Epithelial cell of prostate (primary cell): ENCODE measurements at places on chromosomes 3 and 15.
A peak's percentile ranks its signal among the peaks of the same experiment; 100 is the strongest.

DNA sequence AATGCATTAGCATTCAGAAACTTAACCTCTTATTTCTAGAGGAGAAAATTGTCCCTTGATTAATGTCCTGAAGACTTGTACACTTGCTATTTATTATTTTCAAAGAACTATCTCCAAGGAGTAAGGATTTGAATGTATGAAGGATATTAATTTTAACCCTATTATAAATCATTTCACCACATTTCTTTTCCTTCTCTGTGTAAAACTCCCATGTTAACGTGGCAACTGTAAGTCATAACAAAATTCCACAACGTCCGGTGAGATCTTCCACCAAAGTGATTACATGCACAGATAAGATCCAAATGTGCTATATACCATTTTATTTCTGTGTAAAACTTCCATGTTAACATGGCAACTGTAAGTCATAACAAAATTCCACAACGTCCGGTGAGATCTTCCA is 229.1 kb upstream of the ARHGEF26 start:
- no peak for DNase-seq

- no peak for DNase-seq
These were observed 56.5 kb downstream of the TMEM266 start for GRCh38 chr15:76116138-76116885.

DNA sequence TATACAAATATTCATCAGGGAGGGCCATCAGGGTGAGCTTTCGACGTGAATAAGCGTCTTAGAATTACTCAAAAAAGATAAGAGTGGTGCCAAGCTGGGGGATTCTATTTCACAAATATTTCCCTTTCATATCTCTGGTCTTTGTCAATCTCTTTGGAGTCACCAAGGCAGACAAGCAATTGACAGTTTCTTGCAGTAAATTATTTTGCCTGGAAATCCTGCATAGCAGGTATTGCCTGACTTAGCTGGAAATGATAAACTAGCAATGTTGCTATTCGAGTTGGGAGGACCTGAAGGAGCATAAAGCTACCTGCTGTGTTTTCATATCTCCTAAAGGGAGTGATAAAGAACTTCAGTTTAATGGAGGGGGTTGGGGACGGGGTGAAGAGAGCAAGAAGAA is 60.4 kb upstream of the PPARG start:
- DNase-seq: no peak

DNA sequence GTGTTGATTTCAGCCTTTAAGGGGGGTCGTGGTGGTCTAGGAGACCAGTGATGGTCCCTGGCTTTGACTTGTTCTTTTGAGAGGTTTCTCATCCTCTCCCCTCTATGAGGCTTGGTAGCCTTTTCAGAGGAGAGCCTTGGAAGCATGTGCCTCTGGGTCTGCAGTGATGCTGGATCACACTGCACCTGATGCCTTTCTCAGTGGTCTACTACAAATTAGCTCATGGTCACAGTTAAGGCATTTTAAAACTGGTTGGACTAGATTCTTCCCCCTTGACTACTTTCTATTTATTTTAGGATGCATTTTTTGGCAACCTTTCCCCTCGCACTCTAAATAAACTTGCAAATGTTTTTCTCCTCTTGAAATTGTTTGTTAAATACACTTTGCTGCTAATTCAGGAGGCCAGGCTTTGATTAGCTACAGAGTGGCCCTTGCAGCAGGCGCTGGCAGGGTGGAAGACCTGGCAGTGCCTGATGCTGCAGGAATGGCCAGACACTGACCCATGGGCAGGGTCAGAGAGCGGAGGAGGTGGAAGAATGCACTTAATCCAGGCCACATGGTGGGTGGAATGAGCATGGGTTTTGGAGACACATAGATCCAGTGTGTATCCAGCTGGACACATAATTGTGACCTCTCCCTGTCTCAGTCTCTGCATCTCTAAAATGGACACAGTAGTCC is 318.8 kb upstream of the CTDSPL start:
- DNase-seq: no peak

- no peak for DNase-seq
These were observed 302.5 kb downstream of the ZNF621 start for GRCh38 chr3:40827226-40827625.

DNA sequence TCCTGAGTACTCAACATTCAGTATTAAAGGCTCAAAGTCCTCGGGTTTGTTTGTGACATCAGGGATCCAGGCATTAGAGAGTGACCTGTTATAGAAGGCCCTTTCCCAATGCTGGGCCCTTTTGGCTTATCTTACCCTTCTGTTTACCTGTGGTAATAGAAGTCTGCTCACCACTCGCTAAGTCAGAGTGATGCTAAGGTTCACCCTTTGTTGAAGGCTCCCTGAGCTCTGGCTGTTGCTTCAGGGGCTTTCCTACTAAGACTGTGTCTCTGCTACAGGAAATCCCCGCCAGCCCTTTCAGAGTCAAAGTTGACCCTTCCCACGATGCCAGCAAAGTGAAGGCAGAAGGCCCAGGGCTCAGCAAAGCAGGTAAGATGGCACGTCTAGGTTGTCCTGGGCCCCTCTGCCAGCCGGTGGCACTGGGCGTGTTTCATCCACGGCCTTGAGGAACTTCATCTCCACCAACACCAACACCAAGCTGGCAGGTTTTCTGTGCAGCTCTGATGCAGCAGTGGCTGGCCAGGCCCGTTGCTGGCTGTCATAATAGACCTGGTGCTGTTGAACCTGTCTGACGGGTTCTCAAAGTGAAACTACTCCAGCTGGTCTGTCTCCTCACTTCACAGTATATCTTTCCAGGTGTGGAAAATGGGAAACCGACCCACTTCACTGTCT is 99.1 kb downstream of the DNASE1L3 start:
- DNase-seq: peak; percentile 54

GRCh38 chr15:25091421-25092158 is 136.8 kb downstream of the SNRPN start:
- DNase-seq: no peak

DNA sequence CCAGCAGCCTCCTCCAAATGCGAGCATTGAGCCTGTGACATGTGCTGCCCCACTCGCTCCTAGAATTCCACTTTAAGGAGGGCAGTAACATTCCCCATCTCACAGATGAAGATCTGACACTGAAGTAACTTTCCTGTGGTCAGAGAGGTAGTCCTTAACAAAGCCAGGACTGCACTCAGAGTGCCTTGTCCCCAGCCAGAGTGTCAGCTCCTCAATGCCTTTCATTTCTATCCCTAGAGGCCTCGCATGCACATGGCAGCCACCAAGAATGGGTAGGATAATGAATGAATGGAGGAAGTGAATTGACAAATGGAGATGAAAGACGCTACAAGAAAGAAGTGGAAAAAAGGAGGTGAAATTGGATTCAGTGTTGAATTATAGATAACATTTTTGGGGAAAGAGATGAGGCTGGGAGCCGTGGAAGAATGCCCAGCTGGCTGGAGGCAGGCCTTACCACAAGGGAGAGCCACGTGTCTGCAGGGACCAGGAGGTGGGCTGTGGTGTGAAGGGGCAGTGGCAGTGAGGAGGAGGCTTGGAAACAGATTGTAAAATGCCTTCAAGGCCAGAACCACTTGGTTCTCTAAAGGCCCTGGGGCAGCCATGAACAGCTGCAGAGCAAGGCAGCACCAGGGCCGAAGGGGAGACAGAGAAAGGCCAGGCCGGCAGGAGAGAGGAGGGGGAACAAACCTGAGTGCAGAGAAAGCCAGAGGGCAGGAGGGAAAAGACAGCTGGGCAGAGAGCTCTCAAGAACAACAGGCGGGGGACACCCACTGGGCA is 10.4 kb downstream of the CFAP92 start:
- no peak for DNase-seq

- DNase-seq: no peak
These were observed 5.0 kb downstream of the CFAP100 start for GRCh38 chr3:126399756-126400155.

- no peak for DNase-seq
These were observed 383 bp upstream of the EFCC1 start for GRCh38 chr3:129000742-129001100.
